ENCODE measurements at places on chromosomes 3 and 15.

GRCh38 chr3:141240286-141240685 is 8.7 kb downstream of the PXYLP1 start:
- DNase-seq, result no peak

- no peak for DNase-seq
These were observed 428.4 kb upstream of the KCNMB2 start for GRCh38 chr3:178107804-178108203.

DNA sequence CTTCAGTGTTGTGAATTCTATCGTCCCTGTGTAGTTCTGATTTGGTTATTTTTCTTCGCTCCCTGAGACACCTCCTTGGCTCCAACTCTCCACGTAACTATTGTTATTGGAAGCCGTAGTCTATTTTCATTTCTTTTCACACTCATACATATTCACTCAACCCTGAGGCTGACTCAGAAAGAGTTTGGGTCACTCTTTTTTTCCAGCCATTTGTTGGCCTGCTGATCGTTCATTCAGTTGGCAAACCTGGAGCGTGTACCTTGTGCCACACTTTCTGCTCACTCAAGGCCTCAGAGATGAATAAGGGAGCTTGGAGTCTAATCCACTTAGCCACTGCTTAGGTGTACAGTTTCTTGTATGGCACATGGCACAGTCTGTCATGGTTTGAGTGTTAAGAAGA is 22.4 kb downstream of the GYG1 start:
- no peak for DNase-seq

GRCh38 chr15:98673133-98673532 is 24.8 kb downstream of the IGF1R start:
- no peak for DNase-seq

GRCh38 chr3:105836533-105836932 is 32.3 kb downstream of the CBLB start:
- peak; percentile 27 for DNase-seq
